Upper lobe of left lung (tissue), 6 donors: ENCODE measurements at places on chromosomes 12 and 14.

DNA sequence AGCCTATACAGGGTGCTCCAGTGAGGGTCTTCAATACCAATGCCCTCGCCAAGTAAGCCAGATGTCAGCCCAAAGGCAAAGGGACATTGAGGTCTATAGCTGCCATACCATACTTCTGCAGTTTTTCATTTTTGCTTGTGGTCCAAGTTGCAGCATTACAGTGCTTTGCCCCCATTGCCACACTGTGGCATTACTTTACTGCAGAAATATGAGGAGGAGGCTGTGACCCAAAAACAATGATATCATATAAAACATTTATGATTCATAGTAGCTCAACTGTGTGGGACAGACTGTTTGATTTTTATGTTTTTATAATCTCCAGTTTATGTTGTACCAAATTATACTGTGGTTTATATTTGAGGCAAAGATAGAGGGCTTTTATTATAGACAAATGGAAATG is 64.1 kb downstream of the KIAA0586 start:
- DNase-seq = no peak

- DNase-seq = no peak
Measured at GRCh38 chr14:87014856-87015255, 978.1 kb downstream of the GALC start.

DNA sequence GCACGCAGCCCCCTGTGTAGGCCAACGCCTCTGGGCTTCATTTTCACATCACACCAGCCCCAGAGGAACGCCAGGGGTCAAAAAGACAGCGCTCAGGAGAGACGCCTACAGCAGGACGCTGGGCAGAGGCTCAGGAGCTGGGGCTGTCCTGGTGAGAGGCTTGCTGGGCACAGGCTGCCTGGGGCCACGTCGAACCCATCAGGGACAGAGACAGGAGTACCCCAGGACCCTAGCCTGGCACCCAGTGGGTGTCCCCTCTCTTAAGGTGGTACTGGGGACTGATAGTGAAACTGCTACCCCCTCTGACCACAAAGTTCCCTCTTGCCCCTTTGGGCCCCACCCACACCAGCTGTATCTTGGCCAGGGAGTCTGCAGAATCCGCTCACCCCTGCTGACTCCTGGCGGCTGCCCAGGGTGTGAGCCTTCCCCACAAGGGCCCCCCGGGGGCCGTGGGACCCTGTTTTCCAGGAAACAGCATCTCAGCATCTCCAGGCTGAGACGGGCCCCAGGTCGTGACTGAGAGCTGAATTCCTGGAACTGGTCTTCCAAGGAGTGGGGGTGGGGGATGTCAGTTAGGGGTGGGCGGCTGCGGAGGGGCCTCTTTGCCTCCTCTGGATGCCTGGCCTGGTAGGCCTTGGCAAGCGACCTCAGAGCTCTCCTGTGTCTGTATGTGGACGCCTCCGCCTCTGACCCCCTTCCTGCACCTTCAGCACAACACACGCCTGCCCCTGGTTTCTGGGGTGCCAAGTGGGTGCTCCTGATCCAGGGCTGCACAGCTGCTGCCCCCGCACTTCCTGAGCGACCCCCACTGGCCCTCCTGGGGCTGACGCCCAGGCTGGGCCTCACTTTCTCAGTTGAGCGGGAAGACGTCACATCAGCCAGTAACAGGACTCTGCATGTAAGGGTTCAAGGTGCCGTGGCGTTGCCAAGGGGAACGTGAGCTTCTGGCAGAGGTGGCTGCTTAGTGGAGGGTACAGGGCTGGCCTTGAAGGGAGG is 321.9 kb upstream of the RTL1 start:
- DNase-seq = no peak

DNA sequence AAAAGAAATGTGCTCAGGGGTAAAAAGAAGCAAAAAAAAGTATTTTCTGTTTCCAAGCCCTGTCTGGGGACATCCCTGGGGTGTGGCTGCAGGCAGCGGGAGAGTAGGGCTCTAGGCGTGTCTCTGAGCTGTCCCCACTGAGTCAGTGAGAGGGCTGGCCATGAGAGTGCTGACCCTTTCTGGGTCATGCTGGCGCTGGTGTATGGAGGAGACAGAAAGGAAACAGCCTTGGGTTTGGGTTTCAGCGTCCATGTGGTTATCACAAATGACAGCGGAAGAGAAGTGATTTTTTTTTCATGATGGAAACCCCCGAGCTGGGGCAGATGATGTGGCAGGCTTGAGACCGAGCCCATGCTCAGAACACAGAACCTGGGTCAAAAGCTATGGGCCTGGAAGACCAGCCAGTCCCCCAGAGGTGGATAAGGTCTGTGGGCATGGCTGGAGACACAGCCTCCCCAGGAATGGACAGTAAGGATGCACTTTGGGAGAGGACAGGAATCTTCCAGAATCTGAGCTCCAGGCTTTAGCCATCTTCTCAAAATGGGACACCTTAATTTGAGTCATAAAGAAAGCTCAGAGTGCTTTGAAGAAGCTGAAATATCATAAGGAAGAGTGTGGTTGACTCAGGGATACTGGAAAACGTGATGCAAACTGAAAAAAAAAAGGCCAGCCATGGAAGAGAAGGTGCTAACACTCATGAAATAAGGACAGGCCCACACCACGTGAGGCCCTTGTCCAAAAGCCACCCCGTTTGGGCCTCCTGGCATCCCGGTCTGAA is 36.2 kb downstream of the SYNE3 start:
- peak; percentile 46 for DNase-seq

DNA sequence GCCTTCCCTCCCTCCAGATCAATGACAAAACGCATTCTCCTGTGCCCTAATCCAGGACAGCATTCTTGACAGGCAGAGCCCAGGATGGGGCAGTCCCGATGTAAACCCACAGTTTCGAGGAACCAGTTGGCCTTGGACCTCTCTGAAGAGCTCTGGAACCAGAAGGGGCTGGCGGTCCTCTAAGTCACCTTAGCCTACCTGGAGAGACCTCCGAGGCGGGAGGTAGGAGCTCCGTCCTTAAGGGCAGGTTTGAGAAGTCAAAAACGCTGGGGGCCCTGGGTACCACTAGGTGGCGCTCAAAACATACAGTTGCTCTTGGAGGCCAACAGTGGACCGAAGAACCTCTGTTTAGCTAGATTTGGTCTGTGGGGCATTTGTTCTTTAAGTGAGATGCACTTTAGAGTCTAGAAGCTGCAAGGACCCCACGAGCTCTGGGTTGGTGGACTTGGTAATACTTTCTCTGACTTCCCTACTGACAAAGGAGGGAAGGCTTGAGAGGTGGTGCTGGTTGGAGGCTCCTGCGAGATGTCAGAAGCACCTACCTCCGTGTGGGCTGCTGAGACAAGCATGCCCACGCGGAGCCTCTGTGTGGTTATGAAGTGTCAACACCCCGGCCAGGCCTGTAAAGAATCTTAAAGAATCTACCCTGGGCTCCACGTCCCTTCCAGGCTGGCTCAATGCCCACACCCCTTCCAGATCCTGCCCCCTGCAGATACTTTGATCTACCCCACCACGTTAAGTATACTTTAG is 74.8 kb upstream of the CHST11 start:
- no peak for DNase-seq

DNA sequence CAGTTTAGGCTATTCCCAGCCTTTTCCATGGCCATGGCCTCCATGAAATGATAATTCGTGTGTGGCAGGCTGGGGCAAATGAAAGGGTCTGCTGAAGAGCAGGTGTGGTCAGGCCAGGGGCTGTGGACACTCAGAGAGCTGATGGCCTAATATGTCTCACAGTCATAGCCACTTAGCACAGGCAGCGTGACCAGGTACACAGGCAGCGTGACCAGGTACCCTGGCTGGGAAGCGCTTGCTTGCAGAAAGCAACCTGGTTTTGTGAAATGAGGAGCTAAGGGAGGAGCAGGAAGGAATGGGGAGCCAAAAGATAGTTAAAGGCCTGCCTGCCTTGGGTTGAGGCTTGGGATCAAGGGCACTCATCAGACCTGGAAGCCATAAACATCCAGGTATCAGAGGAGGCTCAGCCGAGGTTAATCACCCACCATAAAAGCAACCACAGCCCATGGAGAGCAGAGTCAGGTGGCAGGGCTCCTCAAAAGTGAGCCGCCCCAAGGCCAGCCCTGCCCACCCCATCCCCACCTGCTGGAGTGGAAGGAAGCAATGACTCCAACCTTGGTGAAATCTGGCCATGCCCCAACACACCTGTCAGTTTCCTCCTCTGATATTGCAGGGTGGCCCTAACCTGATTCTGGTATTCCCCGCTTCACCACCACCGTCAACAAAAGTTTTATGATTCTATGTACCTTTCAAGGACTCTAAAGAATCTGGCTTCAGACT is 8.0 kb upstream of the KRT8 start:
- DNase-seq = no peak

GRCh38 chr12:697481-697880 is 34.2 kb upstream of the NINJ2 start:
- DNase-seq = no peak

- DNase-seq = peak; percentile 74
Measured at GRCh38 chr12:107515446-107515958, 170.1 kb upstream of the PWP1 start.

- no peak for DNase-seq
Measured at GRCh38 chr12:64824500-64825142, at the start of gene TBC1D30. TSS of gene TBC1D30 (plus strand) at chr12:64824647. CDS start at chr12:64824880, 233 bp downstream.

- DNase-seq = no peak
Measured at GRCh38 chr12:110998165-110998564, 77.8 kb upstream of the MYL2 start.

GRCh38 chr14:94049625-94050023 is 23.5 kb downstream of the OTUB2 start:
- DNase-seq = no peak

DNA sequence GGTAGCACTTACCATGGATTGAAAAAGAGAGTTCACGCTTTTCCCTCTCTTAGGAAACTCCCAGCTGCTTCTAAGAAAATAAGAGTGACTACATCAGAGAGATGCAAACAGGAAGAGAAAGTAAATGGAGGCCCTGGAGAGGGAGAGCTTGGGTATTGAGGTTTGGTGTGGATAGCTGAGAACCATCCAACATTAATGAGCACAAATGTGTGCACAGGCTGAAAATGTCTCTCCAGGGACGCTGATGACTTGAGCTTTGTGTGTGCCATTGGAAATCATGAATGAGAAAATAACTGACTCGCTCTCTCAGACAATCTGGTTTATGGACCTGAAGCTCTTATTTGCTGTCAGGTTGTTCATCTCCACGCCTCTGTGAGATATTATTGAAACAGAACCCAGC is 318.8 kb downstream of the NRXN3 start:
- no peak for DNase-seq

DNA sequence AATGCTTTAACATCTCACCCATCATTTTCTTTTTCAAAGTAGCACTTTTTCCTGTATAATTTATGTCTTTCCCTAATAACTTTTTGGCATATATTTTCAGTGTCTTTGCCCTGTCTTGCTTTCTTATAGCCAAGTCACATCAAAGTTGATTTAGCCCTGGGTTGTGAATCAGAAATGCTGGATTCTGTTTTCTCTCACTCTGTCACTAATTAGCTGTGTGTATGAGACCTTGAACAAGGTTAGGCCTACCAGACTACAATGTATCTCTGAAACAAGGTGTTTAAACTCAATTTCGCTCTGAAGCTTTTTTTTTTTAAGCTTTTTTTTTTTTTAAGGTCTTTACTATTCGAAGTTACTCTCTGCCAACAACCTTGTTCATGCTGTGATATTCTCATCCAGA is 25.7 kb downstream of the CNOT2 start:
- no peak for DNase-seq
